CD4-positive, alpha-beta T cell treated with Interferon alpha-2 for 1 hour (primary cell): ENCODE measurements at places on chromosomes 11 and 22.

DNA sequence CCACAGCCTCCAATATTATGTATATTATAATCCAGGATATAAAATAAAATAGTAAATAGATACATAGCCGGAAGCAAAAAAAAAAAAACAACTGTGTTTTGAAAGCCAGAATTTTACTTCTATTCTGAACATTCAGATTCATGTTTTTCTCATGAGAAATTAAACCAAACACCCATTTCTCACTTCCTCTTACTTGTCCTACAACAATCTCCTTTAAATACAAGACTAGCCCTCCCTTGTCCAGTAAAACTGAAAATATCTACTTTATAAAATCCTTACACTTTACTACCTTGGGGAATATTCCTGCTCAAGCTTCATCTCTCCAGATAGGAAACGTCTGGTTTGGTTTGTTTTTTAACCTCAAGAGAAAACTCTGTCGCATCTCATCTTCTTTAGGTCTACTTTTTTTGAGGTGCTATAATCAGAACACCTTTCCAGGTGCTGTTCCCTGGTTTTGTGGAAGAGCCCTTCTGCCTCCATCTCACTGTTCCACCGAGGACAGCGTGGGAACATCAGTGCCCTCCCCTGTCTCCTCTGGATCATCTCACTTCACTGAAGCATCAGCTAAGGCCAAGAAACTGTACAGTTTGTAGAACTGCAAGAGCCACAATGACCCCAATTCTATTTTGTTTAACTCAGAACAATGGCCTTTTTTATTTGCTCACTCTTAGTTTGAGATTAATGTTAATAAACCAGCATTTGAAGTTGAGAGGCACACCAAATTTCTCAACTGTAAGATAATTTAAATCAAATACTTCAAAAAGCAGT lies 82.0 kb upstream of the ARHGAP32 start:
- DNase-seq = no peak

DNA sequence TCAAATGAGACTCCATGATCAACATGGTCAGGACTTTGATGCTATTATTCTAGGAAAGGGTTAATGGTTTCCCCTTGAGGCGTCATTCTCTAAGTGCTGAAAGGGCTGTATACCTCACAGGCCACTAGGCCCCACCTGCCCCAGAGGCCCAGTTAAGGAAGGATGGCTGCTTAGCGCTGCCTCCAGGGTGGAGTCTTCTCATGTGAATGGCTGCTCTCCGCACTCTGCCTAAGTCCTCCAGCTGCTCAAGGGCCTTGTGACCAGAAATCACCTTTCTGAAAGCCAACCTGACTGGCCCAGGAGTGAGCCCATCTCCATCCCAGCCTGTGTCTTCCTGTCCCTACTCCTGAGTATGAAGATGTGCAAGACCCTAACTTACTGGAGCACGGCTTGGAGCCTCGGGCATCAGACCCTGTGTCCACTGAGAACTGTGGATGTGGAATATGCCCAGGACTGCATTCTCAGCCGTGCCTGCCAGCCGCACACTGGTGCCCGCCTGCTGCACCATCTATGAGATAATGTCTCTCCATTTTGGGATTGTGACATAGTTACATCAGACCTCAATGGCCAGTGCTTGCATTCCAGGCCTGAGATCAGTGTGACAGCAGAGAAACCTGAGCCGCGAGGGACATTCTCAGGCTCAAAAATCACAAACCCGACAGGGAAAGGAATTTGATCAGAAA lies 51.0 kb downstream of the SNX19 start:
- no peak for DNase-seq

DNA sequence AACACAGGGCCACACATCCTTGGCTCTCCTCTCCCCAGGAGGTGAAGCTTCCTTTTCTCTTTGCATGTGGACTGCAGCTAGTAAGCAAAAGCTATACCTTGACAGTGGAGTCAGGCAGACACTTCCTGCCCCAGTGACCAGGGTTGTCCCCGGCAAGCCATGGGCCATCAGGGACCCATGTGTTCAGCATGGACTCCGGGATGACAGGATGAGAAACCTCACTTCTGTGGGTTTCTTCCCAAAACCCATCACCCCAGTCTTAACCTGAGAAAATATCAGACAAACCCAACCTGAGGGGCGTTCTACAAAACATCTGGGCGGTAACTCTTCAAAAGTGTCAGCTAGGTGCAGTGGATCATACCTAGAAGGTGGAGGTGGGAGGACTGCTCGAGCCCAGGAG lies 40.2 kb downstream of the GNB1L start:
- DNase-seq = no peak

GRCh38 chr11:46414879-46415278 lies 23.3 kb upstream of the CHRM4 start:
- DNase-seq = no peak

DNA sequence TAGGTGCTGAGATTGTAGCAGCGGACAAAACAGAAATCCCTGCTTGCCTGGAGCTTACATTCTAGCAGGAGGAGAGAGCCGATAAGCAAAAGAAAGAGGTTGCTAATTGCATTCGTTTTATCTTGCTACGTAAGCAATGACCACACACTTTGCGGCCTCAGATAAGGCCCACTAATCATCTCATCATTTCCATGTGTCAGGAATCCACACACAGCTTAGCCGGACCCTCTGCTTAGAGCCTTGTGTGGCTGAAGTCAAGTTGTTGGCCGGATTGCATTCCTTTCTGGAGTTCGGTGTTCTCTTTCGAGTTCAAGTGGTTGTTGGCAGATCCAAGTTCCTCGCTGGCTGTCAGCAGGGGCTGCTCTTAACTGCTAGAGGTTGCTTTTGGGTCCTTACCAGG lies 101.6 kb downstream of the CHST1 start:
- DNase-seq = no peak

DNA sequence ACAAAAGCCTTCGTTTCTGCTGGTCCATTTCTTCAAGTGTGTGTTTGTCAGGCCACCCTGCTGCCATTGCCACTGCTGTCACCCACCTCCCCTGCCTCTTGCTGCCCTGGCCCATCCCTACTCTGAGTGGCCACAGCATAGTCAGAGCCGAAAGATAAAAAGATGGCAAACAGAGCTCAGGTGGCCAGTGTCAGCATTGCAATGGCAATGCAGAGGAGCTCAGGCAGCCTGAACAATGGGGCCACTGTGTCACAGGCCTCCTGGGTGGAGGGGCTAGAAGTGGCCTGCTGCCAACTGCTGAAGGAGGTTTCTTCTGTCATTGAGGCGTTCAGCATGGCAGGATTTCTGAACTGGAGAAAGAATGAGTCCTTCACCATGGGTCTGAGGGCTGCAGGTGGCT lies 137.1 kb downstream of the CSNK2A3 start:
- no peak for DNase-seq

DNA sequence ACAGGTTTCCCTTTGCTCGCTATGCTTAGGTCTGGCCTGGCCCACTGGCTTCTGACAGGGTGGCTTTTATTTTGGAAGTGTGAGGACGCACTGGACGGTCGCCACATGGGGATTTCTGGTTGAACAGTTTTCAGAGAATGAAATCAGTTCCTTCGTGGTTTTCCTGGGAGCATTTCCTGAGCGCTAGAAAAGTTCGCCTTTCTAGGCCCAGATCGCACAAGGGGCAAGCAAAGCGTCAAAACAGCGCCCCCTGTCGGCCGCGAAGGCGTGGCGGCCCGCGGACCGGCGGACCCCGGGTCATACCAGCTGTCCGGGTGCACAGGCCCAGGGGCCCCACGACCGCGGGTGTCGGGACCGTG lies 12.7 kb upstream of the CYP2R1 start:
- peak; percentile 73 for DNase-seq

DNA sequence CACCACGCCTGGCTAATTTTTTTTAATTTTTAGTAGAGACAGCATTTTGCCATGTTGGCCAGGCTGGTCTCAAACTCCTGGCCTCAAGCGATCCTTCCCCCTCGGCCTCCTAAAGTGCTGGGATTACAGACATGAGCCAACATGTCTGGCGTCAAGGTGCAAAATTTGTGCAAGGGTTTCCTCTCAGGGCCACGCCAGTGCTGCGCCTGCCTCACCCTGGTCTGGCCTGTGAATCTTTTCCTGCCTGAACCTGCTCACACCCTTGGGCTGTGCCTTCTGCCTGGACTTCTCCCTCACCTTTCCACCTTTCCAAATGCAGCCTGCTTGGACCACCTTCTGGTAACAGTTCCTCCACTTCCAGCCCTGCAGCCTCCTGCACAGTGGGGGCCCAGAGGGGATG lies 43.4 kb downstream of the MCM5 start:
- DNase-seq = no peak

- DNase-seq = no peak
Observed at GRCh38 chr11:17395978-17396377, 7.5 kb upstream of the KCNJ11 start.

DNA sequence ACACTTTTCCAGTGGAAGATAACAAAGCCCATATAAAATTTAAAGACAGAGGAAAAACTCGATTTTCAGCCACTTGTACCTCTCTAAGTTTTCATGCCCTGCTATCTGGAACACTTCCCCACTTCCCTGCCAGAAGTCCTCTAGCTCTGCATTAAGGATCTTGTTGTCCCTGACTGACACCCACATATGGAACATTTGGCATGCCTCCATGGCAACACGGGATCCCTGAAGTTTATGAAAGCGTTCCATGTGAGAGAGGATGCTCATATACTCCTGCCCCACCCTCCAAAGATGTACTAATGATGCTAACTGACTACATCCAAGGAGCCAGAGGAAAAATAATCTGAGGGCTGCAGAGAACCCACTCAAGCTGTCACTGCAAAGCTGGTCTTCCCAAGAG lies 8.8 kb upstream of the C11orf91 start:
- DNase-seq = no peak

- DNase-seq = no peak
Observed at GRCh38 chr11:47326198-47326597, 26.3 kb downstream of the MYBPC3 start.

DNA sequence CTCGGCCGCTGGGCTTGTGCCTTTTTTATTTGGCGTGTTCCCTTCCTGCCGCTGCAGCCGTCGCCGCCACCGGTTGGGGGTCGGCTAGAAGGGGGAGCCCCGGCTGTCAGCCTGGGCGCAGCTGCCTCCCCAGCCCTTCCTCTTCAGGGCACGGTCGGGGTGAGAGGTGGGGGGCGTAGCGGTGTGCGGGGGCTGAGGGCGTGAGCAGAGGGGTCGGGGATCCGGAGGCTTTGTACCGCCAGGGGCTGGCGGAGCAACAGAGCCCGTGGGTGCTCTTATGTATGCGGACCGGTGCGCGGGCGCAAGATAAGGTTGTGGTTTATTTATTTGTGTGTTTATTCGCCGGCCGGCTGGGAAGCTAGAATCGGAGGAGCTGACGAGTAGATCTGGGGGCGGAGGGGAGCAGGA lies 477 bp downstream of the ZBTB16 start:
- DNase-seq = peak; percentile 26
